Aorta (tissue), 5 donors: ENCODE measurements at places on chromosomes 12 and 14.

- H3K36me3 ChIP-seq: peaks cover 12% of the 10 kb centered on the region
- DNase-seq: no peak
- no peak overlapping the region for H3K27ac ChIP-seq
- no peaks in the 10 kb centered on the region for H3K27me3 ChIP-seq
- no peaks in the 10 kb centered on the region for H3K4me1 ChIP-seq
- H3K4me3 ChIP-seq: no peak overlapping the region
Observed at GRCh38 chr14:77281852-77282410, 10.9 kb upstream of the NGB start.

DNA sequence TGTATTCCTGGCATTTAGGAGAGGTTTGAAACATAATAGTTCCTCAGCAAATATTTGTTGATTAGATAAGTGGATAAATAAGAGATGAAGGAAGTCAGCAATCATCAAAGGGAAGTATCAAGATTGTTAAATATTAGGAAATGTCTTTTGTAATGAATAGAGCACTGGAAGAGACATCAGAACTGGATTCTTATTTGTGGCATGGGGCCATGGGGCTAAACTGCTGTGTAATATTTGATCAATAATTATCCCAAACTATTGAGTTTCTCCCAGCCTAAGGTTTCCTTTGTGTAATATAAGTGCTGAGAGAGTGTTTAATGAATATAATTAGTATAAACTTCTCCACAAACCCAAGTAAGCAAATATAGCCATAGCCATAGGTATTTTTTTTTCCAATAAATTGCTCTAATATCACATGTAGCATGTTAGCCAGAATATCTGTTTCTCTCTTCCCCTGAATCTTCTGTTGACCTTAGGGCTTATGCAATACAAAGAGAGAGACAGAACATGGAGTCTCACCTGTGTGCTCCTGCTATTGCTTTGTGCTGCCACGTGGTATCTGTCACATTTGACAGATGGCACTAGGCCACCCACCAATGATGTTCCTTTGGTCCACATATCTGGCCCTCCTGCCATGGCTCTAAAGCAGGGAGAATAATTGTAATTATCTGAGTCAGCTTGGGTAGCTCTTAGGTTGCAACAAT, 658.7 kb downstream of the SOX5 start:
- no peak overlapping the region for H3K27ac ChIP-seq
- H3K27me3 ChIP-seq: no peaks in the 10 kb centered on the region

DNA sequence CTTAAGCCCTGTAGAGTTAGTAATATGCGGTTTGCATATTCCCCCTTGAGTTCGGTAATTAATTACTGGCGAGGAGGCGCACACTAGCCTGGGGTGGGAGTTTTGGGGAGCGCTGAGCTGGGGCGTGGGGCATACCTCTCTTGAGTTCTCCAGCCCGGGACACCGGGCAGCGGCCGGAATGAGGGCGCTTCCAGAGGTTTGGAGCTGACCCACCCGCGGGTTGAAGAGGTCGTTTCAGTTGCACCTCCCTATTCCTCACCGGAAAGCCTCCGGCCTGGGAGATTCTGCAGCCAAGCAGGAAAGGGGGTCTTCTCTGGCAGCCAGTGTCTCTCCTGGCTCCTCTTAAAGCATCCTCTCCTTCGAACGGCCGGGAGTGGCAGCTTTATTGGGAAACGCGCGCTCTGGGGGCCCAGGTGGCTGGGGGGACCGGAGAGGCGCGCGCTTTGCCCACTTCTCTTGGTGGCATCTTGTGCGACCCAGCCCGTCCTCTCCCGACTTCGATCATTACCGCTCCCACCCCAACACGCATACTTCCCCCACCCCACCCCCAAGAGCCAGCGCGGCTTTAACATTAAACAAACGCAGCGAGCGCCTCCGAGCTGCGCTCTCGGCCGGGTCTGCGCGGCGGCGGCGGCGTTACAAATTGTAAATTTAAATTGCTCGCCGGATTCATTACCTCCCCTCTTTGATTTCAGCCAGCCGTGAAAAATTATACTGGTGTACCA, 3.9 kb upstream of the LHX5 start:
- no peak for DNase-seq
- H3K27me3 ChIP-seq: peaks cover 3% of the 10 kb centered on the region
- H3K4me1 ChIP-seq: no peaks in the 10 kb centered on the region

GRCh38 chr12:113097716-113098440, 37.7 kb downstream of the RASAL1 start:
- no peak for DNase-seq
- H3K4me1 ChIP-seq: no peaks in the 10 kb centered on the region
- H3K27me3 ChIP-seq: no peaks in the 10 kb centered on the region
- H3K36me3 ChIP-seq: no peaks in the 10 kb centered on the region
- H3K27ac ChIP-seq: no peak overlapping the region

- H3K27me3 ChIP-seq: no peaks in the 10 kb centered on the region
- DNase-seq: no peak
- no peak overlapping the region for H3K27ac ChIP-seq
- H3K4me1 ChIP-seq: no peaks in the 10 kb centered on the region
- no peak overlapping the region for H3K4me3 ChIP-seq
Observed at GRCh38 chr14:104517426-104517825, 62.1 kb upstream of the C14orf180 start.

DNA sequence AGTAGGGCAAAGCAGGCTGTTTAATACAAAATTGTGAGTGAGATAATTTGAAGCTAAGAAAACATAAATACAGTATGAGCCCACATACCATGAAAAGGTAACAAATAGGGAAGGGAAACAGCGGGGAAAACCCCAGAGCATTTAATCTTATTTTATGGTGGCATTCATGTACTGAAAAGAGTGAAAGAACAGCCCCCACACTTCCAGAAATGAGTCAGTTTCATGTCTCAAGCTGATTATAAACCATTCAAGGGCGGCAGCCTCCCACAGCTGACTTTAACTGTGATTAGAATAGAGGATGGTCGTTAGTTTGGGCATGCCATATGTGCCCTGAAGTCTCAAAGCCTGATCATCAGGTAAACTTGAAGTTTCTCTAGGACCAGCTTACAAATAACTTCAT, 64.5 kb downstream of the FOXG1 start:
- H3K4me1 ChIP-seq: no peaks in the 10 kb centered on the region
- no peak for DNase-seq
- no peaks in the 10 kb centered on the region for H3K27me3 ChIP-seq
- no peak overlapping the region for H3K4me3 ChIP-seq

DNA sequence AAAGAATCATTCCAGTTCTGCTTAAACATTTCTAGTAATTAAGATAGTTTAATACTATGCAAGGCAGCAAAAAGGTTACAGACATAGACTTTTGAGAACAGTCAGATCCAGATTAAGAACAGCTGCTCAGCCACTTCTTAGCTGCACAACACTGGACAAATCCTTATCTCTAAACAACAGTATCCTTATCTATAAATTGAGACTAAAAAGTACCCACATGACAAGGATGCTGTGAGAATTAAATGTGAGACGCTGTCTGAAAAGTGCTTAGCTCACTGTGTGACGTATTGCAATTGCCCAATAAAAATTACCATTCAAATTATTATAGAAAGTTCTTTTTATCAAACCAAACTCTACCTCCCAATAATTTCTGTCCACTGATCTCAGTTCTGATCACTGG, 35.5 kb downstream of the BORCS5 start:
- no peaks in the 10 kb centered on the region for H3K27me3 ChIP-seq
- H3K27ac ChIP-seq: no peak overlapping the region
- peaks cover 5% of the 10 kb centered on the region for H3K4me1 ChIP-seq
- no peak for DNase-seq
- no peaks in the 10 kb centered on the region for H3K36me3 ChIP-seq

- no peak for DNase-seq
- no peak overlapping the region for H3K4me3 ChIP-seq
- no peak overlapping the region for H3K27ac ChIP-seq
Observed at GRCh38 chr14:81681541-81681940, 147.9 kb upstream of the SEL1L start.

DNA sequence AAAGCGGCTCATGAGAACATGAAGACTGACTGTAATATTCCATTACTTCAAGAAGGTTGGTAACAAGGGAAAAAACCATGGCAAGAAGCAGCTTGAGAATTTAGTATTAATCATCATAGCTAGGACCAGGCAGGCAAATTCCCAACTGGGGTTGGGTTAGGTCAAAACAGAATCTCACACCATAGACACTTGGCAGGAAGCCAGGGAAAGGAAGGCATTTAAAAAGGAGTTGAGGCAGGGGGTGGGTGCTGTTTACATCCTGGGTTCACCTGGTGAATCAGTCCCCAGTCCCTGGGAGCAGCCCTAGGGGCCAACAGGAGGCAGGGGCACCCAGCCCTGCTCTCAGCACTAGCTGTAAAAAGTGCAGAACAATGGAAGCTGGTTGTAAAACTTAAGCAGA, 108.6 kb downstream of the EGLN3 start:
- H3K4me3 ChIP-seq: no peak overlapping the region
- DNase-seq: no peak
- H3K4me1 ChIP-seq: no peaks in the 10 kb centered on the region

GRCh38 chr14:70789361-70789760, 20.0 kb downstream of the MAP3K9 start:
- H3K4me1 ChIP-seq: no peaks in the 10 kb centered on the region
- H3K4me3 ChIP-seq: no peak overlapping the region
- DNase-seq: no peak

GRCh38 chr14:24271134-24271833, at the start of gene RABGGTA:
Gene RABGGTA, minus strand, starts transcription at chr14:24271597. Its CDS starts 482 bp downstream, at chr14:24271115.
- H3K4me3 ChIP-seq: peak within 1 kb of the TSS; percentile 64
- peaks cover 2% of the 10 kb centered on the region for H3K36me3 ChIP-seq
- H3K4me1 ChIP-seq: no peaks in the 10 kb centered on the region
- peak; percentile 93 for DNase-seq

- no peaks in the 10 kb centered on the region for H3K4me1 ChIP-seq
- DNase-seq: no peak
- H3K4me3 ChIP-seq: no peak overlapping the region
- no peak overlapping the region for H3K27ac ChIP-seq
- H3K27me3 ChIP-seq: no peaks in the 10 kb centered on the region
Observed at GRCh38 chr12:112557951-112558630, 139.3 kb downstream of the PTPN11 start.

DNA sequence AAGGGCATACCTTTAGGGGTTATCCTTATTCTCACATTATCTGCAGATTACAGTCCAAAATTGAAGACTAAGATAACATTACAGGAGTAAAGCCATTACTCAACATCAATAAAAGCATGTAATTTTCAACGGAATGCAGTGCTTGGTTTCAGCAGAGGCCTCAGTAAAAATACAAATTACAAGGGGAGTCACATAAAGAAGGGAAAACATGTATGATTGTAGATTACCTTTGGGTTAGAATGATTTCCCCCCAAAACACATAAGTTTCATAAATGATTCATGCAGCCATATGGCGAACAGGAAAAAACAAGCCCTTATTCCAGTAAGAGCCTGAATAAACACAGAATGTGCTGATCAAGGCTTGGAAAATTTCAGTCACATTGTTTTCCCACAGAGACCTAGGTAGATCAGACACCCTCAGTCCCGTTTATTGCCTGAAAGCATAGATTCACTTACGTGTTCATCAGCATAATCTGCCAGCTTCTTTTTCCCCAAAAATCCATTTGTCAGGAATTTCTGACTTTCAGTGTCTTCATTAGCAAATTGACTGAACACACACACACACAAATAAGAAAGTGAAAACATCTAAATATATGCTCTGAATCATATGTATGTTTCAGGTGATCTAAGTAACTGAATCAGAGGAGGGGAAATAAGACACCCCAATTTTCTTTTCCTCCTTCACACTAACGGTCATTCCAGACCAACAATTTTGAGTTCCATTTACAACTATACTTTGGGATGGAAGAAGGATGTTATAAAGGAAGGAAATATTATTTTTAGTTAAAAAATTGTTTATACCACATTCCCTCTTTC, 37.5 kb downstream of the SLC38A4 start:
- H3K36me3 ChIP-seq: no peaks in the 10 kb centered on the region
- no peak for DNase-seq
- no peak overlapping the region for H3K4me3 ChIP-seq
- no peaks in the 10 kb centered on the region for H3K27me3 ChIP-seq
- no peaks in the 10 kb centered on the region for H3K4me1 ChIP-seq

DNA sequence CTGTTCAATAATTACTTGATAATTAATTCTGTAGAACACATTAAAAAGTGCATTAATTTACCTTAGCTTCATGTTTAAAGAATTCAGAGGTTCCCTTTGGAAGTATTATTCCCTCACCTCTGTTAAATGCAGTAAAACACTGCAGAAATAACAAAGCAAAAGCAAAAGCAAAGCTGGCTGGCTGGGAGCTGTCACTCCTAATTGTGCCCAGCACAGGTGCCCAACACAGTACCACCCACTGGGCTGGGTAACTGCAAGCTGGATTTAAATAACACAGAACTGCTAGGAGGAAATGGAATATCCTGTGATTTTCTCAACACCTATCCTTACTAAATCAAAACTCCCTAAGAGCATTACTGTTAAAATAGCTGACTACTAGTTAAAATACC, 72.6 kb downstream of the SLC2A13 start:
- H3K4me1 ChIP-seq: no peaks in the 10 kb centered on the region
- no peaks in the 10 kb centered on the region for H3K27me3 ChIP-seq
- no peak overlapping the region for H3K27ac ChIP-seq
- H3K36me3 ChIP-seq: no peaks in the 10 kb centered on the region

DNA sequence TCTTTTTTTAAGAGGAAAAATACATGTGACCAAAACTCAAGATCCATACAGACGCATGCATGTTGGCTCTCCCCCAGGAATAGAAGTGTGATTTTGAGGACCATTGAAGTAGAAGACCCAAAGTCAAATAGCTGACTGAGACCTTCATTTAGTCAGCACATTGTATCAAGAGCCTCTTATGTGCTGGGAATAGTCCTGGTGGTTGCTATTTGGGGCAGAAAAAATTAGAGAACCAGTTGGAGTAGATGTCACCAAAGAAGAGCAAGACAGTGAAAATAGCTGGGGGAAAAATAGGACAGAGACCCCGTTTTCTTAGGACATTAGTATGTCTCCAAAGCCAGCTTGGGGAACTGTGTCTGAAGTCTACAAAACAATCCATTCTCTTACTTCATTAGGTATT, 93.6 kb downstream of the PELI2 start:
- peaks cover 7% of the 10 kb centered on the region for H3K4me1 ChIP-seq
- no peak overlapping the region for H3K4me3 ChIP-seq
- no peak for DNase-seq
- H3K27me3 ChIP-seq: no peaks in the 10 kb centered on the region
- H3K36me3 ChIP-seq: no peaks in the 10 kb centered on the region

DNA sequence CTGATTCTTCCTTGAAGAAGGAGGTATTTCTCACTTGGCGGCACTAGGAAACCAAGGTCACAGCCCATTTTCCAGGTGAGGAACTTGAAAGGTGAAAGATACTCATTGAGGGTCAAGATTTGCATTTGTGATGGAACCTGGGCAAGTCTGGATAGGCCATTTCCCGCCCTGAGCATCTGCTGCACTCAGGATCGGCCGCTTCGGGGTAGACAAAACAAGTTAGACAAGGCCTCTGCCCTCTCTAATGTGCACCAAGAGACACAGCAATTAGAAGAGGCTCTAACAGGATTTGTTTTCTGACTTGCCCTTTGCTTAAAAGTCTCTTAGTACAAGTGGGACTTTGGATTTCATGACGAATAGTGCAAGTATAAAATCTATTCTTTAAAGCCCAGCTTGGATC, 167.2 kb downstream of the KTN1 start:
- DNase-seq: no peak
- no peak overlapping the region for H3K27ac ChIP-seq
- no peaks in the 10 kb centered on the region for H3K36me3 ChIP-seq
